ENCODE measurements at places on chromosomes 2 and 18.
A peak's percentile ranks its signal among the peaks of the same experiment; 100 is the strongest.

DNA sequence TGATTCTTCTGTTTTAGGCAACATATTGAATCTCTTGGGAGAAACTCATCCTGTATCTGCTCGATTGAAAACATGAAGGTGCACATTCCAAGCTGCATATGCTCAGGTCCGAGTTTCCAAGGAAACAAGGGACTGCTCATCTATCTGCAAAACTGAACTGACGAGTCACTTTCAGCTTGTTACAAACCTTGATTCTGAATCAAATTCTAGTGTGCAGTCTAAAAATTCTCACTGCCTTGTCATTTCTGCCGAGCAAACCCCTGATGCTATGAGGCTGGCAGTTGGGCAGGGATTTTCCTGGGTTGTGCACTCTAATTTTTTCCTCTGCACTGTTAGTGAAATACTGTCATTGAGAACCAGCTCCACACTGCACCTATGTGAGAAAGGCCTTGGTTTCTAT lies 101.3 kb upstream of the ETAA1 start:
- DNase-seq = no peak

GRCh38 chr18:57014772-57015413 lies 132.0 kb upstream of the BOD1L2 start:
- no peak for DNase-seq

DNA sequence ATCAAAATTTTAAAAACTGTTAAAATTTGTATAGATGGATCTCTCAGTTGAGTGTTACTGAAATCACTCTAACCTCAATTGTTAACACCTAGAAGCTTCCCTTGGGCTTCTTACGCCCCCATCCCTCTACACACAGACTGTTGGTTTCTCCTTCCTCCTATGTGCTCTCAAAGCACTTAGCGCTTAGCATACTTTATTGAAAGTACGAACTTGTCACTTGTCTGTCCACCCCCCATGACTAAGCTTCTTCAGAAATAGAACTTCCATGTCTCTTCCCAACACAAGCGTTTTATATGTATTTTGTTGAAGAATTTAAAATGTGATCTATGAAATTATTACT lies 441 bp downstream of the MPHOSPH10 start:
- DNase-seq = no peak

GRCh38 chr2:239531456-239532241 lies 130.8 kb upstream of the HDAC4 start:
- no peak for DNase-seq

DNA sequence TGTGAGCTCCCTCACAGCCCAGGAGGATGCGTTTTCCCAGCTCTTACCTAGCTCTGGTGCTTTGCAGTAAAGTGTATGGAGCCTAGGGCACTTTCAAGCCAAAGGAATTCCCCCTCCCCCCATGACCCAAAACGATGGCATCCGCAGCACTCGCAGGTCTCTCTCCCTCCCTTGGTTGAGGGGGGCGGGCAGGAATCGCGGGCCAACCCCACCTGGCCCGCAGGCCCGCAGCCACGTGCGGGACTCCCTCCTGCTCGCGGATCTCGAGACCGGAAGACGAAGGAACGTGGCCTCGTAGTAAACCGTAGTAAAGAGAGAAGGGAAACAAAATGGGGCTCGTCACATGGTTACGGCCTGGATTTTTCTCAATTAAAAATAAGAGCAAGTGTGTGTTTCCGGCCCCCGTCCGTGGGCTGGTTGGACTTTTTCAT lies 8.5 kb downstream of the IRS1 start:
- DNase-seq = no peak

- peak; percentile 60 for DNase-seq
Observed at GRCh38 chr18:12946549-12947284, 1.1 kb upstream of the SEH1L start.

GRCh38 chr2:216001216-216002100 lies 11.9 kb downstream of the MREG start:
- DNase-seq = no peak

- DNase-seq = no peak
Observed at GRCh38 chr2:60707750-60708371, 48.2 kb upstream of the PAPOLG start.

- no peak for DNase-seq
Observed at GRCh38 chr2:32502941-32503340, 124.9 kb upstream of the TTC27 start.

- peak; percentile 43 for DNase-seq
Observed at GRCh38 chr2:16553226-16553625, 112.4 kb downstream of the CYRIA start.

- no peak for DNase-seq
Observed at GRCh38 chr2:241482126-241482955, 26.0 kb downstream of the STK25 start.

DNA sequence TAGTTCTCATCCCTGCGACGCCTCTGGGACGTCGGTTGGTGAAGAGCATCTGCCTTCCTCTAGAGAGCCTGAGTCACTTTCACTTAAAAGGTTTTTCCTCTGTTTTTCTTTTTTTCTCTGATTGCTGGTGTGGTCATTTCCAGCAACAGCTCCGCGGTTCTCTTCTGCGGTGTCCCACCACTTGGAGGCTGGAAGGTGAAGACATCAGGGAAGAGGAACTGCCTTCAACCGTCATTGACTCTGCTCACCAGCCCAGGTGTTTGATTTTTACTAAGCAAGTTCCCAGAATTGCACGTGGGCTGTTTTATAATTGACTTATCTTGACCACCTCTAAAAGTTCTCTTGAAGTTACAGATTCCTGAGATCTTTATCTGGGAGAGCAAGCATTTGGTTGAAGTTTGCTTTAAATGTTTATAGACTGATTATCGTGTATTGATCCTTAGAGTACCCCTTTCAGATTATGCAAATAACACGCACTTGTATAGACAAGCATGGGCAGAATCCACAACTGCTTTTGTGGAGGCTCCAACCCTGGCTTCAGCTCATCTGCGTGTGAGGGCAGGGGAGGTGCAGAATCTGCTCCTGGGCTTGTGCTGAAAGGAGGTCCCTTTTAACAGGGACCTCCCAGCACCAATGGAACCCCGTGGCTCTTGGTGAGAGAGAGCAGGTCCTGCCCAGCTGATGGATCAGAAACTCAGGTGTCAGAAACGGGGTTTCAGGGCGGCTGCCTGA lies 3.5 kb downstream of the CTDP1 start:
- no peak for DNase-seq

- DNase-seq = no peak
Observed at GRCh38 chr2:158015428-158016076, 86.1 kb upstream of the UPP2 start.

GRCh38 chr2:238876232-238876630 lies 28.3 kb downstream of the TWIST2 start:
- no peak for DNase-seq

- no peak for DNase-seq
Observed at GRCh38 chr2:27891673-27892105, 1.2 kb downstream of the BABAM2 start.

DNA sequence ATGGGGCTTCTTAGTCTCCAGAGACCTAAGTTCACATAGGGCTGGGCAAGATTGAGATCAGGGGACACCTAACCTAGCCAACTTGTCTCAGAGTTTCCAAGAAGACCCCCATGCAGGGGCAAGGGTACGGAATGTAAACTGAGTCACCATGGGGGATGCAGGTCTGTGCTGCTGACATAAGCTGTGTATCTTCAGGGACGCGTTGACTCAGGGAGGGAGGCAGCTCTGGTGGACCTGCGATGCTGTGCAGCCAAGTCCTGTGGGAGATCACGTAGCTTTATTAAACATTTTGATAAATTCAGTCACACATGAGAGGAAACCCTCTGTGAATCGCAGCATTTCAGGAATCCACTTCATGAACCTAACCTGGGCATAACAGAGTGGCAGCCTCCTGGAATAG lies 216.0 kb downstream of the ANKRD30B start:
- no peak for DNase-seq

DNA sequence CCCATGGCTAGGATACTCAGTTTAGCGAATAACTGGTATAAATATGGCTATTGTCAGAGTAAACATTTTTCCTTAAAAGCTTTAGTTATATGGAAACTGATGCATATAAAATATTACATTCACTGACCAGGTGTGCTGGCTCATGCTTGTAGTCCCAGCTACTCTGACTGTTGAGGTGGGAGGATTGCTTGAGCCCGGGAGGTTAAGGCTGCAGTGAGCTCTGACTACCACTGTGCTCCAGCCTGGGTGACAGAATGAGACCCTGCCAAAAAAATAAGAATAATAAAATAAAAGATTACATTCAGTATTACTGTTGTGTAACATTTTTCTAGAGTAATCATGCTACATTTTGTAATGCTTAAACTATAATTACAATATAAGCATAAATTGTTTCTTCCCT lies 350.4 kb upstream of the FSIP2 start:
- DNase-seq = no peak

DNA sequence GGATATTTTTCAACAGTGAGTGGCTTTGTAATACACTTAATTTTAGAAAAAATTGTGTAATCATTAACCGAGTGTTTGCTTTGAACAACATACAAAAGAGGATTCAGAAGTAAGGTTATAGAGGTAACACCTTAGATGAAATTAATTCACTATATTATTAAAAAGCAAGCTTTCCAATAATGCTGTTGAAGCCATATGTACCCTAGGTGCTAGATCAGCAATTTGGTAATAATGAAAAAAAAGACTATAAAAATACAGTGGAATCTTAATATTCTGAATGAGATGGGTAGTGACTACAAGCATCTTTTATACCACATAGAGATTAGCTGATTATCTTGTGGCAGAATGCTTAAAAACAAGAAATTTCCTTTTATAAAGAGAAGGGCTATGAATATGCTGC lies 115.1 kb upstream of the FAM136A start:
- DNase-seq = no peak

GRCh38 chr2:200828104-200828503 lies 16.4 kb downstream of the BZW1 start:
- no peak for DNase-seq

GRCh38 chr2:201136889-201137321 lies 20.9 kb downstream of the CFLAR start:
- no peak for DNase-seq

DNA sequence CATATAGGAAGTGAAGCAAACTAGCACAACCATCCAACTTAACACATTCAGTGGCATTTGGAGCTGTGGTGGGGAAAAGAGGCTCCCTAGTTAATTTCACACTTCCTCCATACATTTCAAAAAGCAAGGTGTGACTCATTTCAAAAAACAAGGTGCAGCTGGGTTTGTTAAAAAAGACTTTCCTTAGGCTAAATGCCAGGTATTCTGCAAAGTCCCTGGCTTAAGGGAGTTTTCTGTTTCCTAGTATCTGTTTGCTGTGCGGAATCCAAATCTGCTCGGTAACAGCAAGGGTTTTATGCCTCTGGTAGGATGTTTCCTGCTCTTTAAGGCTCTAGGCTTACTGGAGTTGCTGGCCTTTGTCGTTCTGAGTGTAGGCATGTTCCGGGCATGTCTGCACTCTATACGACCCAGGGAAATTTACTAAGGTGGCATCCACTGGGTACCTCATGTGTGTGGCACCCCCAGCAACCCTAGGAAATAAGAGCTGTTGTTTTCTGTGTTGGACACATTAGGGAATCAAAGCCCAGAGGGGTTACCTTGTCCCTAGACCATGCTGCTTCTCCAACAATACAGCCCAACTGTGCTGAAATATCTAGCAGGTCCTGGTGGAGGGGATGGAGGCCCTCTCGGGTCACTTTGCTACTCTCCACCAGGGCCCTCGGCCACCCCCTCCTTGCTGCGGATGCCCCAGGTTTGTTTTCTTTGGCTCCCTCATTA lies 634 bp upstream of the MSGN1 start:
- no peak for DNase-seq

DNA sequence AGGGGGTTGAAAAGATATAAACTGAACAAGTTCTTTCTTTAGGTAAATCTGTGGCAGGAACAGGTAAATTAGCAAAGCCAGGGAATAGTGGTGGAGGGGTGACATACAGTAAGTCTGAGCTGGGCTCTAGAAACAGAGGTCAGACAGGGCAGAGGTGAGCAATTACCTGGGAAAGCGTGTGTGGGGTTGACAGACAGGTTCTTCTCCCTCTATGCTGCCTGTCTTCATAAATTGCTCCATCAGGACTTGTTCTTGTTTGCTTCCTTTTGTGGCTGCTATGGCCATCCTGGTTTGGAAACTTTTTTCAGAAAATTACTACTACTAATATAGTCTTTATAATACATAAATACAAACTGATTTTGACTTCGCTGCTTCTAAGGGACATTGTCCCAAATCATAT lies 3.4 kb upstream of the ANKRD12 start:
- no peak for DNase-seq

GRCh38 chr18:3119401-3120341 lies 100.1 kb downstream of the MYOM1 start:
- DNase-seq = no peak

- DNase-seq = peak; percentile 22
Observed at GRCh38 chr18:31977270-31977872, 34.4 kb upstream of the TRAPPC8 start.

DNA sequence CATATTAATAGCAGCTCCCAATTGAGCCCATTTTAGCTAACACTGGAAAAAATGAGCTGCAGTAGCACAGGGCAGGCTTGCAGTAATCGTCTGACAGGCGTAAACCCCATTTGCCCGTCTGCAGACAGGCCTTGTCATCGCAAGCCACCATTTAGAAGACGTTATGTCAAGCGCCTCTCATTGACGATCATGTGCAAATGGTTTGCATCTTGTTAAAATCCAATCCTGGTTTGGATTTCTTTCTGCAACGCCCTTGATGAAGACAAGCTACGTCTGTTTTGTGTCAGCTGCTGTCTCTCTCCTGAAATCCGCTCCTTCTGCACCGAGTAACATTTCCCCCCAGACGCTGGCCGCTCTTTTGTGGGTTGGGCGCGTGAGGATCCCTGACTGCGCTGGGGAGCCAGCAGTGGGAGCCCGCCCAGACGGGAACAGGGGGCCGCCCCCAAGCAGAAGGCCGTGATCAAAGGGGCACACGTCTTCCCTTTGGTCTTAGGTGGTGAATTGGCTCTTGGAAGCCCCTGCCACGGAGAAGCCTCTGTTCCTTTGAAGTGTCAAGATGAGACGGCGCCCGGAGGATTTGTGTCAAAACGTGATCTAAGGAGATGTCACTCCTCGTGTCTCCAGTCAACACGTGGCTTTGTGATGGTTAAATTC lies 84.2 kb upstream of the GPC1 start:
- DNase-seq = no peak

All from substantia nigra (tissue), 51 donors.